ENCODE measurements at places on chromosomes 5 and 9.

- no peak for DNase-seq
These were observed 13.2 kb upstream of the KIF12 start for GRCh38 chr9:114112325-114112724.

GRCh38 chr5:140964356-140964755 is 1.9 kb upstream of the PCDHAC2 start:
- DNase-seq, result no peak

- DNase-seq, result peak; percentile 3
These were observed 387.4 kb downstream of the ACTL7B start for GRCh38 chr9:108468364-108468763.

DNA sequence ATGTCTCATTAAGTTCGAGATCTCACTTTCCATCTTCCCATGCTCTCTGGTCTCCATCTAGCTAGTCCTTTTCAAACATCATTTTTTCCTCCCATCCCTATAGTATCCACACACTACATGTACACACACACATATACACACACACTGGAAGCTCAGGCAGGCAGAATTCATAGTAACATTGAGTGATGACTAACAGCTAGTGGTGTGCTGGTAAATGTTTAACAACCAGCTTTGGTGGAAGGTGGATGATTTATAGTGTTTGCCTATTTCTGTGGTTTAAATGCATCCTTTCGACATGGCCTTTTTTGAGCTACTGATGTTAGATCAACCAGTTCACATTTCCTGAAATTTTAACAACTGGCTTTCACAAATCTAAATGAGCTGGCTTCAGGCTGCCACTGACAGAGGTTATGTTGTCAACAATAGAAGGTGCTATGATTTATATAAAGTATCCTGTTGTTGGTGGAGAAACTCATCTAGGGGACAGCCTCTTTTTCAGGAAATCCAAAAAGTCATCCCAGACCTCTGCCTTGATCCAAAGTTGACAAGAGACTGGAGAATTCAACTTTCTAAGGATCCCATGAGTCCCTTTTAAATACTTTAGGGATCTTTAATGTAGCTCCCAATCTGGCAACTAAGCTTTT is 117.8 kb downstream of the CCDC192 start:
- no peak for DNase-seq

GRCh38 chr5:123874600-123875201 is 362.7 kb downstream of the CSNK1G3 start:
- no peak for DNase-seq

DNA sequence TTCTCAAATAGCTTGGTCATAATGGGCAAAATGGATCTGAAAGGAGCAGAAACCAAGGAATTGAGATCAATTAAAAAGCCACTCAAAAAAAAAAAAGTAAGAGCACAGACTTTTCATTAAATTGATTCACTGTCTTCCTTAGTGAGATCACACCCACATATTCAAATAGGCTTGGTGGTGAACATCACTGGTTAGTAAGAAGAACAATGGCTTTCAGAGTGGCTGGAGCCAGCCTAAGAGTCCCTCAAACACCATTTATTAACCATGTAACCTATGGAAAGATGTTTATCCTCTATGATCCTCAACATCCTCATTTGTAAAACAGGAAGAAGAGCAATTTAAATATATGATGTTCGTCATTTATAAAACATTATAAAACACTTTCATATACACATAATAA is 12.4 kb downstream of the CCDC112 start:
- no peak for DNase-seq

DNA sequence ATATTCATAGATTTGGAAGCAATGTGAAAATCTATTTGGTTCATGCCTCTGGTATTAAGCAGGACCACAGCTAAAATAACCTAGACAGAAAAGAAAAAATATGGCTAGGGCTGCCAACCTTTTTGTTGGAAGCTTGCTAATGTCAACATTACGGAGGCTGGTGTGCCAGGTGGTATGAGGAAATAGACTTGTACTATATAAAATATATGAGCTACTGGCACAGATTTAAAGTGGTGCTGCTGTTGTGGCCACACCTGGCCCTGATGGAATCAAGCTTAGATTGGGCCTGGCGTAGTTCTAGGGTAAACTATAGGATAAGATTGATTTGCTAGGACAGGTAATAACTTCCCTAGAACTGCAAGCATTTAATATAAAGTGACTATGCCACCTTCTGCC is 10.6 kb upstream of the PARP8 start:
- no peak for DNase-seq

DNA sequence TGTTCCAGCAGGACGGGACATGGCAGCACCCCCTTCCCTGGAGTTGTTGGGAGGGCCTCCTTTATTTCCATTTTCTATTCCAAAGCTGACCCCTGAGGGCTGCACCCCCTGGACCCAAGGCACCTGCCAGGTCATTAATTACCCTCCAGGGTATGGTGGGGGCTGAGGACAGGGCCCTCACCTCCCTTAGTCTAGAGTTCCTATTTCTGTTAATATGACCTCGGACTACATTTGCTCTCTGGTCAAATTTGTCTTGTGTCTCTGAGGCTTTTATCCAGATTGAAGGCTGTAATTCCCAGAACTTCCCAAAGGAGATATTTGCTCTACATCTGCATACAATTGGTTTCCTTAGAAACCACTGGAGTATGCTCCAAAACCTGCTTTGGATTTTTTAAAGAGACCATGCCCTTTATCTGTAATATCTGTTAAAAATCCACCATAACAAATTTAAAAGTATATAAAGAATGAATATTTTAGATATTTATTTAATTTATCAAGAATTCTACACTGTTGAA is 16.8 kb downstream of the PHF2 start:
- DNase-seq, result no peak

GRCh38 chr9:109910671-109911518 is 130.9 kb downstream of the PALM2AKAP2 start:
- no peak for DNase-seq

DNA sequence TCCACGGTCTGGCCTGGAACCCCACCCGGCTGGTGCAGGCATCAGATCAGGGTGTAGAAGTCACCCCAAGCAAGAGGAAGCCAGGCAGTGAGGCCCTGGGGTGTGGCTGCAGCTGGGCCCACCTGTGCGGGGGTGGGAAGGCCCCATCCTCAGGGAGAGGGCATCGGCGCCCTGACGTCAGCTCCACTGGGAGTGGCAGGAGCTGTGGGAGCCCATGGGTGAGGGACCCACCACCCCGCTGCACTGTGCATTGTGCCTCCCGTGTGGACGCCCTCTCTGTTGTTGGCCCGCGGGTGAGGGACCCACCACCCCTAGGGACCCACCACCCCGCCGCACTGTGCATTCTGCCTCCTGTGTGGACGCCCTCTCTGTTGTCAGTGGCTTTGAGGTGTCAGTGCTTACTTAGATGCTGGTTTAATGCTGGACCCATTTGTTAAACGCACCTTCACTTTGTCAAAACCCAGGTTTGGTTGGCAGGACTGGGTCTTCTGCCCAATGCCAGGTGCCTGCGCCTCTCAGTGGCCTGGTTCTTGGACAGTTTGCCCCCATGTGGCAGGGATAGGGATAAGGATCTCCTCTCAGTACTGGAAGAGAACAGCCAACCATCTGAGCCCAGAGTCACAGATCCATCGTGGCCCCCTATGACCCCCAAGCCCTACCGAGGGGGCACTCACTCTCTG is 6.9 kb upstream of the EXOC3 start:
- DNase-seq, result no peak

DNA sequence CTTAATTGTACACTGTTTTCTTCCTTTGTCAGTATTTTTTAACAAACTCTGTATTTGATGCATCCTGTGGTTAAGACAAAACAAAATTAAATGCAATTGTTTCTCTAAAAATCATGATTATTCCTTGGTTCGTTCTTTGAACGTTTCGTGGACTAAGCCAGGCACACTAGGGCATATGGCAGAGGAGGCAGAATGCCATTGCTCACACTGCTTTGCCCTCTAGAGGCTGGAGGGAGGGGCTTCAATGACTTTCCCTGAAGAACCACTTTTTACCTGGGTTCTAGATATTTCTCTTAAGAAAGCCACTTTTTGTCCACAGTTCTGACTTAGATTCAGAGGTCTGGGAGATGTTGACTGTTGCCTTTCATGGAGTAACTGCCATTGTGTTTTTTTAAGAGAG is 236.2 kb upstream of the ADAMTSL1 start:
- no peak for DNase-seq

- DNase-seq, result no peak
These were observed 103.7 kb upstream of the MVB12B start for GRCh38 chr9:126222835-126223431.

DNA sequence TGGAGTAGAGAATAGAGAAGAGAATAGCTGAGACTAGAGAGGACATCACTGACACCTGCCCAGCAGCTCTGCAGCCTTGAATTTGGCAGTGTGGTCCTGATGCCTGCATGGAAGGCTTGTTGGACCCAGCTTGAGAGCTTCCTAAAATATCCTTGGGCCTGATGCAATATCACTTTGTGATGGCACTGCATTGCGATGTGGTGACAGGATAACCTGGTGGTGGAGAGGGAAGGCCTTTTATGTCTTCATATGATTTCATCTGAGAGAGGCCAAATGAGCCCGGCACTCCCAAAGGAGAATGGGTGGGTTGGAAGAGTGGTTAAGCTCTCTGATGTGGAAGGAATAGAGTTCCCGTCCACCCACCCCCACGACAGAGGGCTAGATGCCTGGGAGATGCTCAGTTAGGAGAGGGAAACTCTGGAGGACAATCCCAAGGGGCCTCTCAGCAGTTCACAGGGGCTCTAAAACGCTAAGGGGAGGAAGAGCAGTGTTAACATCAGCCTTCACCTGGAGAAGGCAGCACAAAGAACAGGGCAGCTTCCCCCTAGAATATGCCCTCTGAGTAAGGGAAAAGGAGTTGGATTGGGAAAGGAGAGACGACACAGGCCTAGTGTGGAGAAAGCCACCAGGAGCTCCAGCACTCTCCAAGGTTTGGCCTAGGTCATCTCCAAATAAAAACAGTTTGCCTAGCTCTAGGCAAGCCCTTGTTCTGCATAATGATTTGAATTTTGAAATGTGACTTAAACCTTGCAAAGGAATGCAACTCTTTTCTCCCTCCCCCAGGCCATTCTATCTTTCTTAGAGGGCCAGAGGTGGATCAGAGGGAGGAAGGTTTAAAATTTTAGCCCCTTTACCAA is 99.8 kb upstream of the SSBP2 start:
- no peak for DNase-seq

GRCh38 chr9:38443597-38443996 is 19.3 kb upstream of the IGFBPL1 start:
- no peak for DNase-seq

- no peak for DNase-seq
These were observed 35.8 kb upstream of the MEGF10 start for GRCh38 chr5:127254729-127255284.

- DNase-seq, result no peak
These were observed 5.4 kb upstream of the RMND5B start for GRCh38 chr5:178125253-178125906.

- DNase-seq, result no peak
These were observed 325.1 kb upstream of the PRR16 start for GRCh38 chr5:120139039-120139438.

- DNase-seq, result no peak
These were observed 49.0 kb downstream of the ERGIC1 start for GRCh38 chr5:172883066-172883465.

GRCh38 chr9:89946741-89947140 is 341.9 kb downstream of the GADD45G start:
- no peak for DNase-seq

- DNase-seq, result no peak
These were observed 4.8 kb downstream of the ANKRD34B start for GRCh38 chr5:80565330-80565729.

GRCh38 chr5:5784101-5784500 is 361.6 kb downstream of the ICE1 start:
- DNase-seq, result no peak

- DNase-seq, result no peak
These were observed 30.5 kb upstream of the MSH3 start for GRCh38 chr5:80623999-80624398.

GRCh38 chr9:10613419-10613818 is 617 bp upstream of the PTPRD start:
- no peak for DNase-seq

- no peak for DNase-seq
These were observed 1.1 kb upstream of the ELL2 start for GRCh38 chr5:95962785-95963184.

- no peak for DNase-seq
These were observed 12.0 kb downstream of the UIMC1 start for GRCh38 chr5:176994460-176995121.

GRCh38 chr5:13214182-13214581 is 730.3 kb downstream of the DNAH5 start:
- DNase-seq, result no peak

DNA sequence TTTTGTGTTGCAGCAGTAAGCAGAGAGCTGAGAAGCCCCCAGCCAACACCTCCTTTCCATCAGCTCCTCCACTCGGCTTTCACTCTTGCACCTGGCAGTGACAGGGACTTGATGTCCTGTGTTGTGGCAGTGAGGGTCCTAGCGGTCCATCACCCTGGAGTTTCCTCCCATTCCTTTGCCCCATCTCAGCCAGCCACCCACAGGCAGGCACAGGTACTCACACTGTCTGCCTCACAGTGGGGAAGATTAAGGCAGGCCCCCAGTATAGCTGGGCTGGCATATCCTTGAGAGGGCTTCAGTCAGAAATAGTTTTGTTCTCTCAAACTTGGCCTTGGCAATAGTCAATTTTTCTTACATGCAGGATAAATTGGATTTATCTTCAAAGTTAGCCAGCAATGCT is 362.7 kb downstream of the GADD45G start:
- DNase-seq, result no peak

GRCh38 chr5:71836559-71837112 is 117.6 kb downstream of the CARTPT start:
- no peak for DNase-seq

DNA sequence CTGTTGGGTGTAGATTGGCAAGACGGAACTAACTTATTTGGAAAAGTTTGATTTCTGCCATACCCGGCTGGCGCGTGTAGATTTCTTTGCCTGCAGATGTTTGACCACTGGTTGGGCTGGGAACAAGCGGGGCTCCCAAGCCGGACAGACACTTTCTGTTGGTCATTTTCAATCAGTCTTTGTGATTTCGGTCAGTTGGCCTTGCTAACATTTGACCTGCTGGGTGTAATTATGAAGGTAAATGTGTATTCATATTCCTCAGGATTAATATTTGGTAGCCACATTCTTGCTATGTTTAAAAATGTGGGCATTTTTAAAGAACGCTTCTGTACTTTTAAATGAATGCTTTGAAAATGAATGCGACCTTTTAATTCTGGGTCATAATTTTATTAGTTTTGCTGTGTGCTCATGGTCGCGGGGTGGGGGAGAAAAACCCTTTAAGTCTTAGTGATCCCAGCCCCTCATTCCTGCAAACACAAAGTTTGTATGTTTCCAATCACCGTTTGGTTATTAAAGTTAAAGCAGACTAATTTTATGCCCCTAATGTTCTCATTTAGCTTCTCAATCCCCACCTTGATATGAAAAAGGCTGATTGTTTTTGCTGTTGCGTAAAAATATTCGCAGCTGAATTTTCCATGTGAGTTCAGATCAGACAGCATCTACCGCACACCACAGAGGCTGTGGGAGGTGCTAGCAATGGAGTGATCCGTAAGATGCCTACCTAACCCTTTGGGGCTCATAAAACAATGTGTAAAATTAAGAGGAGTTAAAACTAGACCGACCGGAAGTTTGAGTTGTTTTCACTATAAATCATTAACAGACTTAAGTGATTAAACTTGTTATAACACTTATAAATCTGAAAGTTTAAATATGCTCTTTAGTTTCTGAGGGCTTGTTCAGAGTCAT is 1.5 kb downstream of the RASGRF2 start:
- peak; percentile 57 for DNase-seq

All from CD4-positive, alpha-beta T cell treated with Interleukin-6 for 4 hours (primary cell).